ENCODE measurements at places on chromosomes 5 and 9.

DNA sequence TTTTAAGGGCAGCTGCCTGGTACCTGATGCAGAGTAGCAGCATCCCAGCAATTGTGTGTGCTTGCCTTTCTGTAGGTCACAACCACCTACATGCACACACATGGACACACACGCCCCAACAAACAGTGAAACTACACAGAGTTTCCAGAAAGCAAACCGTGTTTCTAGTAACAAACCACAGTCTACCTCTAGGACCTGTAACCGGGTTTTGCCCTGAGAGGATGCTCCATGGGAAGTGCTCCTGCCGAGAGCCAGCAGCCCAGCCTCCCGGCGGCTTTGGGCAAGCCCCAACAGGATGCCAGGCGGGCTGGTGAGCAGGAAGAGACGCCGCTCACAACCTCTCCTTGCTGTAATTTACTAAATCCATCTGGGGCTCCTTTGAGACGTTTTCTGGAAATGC lies 4.1 kb upstream of the TCF7 start:
- no peak for DNase-seq

GRCh38 chr5:110784901-110785300 lies 46.1 kb downstream of the SLC25A46 start:
- DNase-seq = no peak

DNA sequence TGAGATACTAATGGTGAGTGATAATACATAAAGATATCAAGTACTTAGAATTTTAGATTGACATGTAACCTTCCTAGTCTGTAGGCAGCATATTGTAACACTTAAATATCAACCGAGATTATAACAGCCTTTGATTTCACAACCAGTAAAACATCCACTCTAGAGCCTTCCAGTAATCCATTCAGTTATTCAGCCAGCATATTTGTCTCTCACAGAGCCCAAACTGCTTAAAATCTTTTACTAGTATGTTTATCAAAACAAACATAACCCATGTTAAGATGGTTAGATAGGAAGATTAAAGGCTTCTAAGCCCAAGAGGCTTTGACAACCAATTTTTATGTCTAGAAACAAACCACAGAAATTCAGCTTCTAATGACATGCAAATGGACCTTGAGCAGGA lies 177.9 kb upstream of the FST start:
- no peak for DNase-seq

DNA sequence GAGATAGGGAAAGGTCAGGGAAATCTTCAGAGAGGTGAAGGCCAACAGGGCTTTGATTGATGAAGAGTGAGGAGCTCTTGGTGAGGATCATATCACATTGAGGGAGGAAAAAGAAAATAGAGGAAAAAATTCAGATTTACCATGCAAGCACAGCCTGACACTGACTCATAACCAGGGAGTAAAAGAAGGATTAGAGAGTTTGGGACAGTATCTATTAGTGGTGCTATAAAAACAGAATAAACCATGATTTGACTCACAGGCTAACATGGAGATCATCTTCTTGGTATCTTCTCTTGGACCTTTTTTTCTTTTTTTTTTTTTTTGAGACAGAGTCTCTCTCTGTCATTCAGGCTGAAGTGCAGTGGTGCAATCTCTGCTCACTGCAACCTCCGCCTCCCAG lies 44.4 kb downstream of the MUSK start:
- DNase-seq = no peak

- no peak for DNase-seq
Observed at GRCh38 chr9:22141908-22142307, 132.8 kb upstream of the CDKN2B start.

DNA sequence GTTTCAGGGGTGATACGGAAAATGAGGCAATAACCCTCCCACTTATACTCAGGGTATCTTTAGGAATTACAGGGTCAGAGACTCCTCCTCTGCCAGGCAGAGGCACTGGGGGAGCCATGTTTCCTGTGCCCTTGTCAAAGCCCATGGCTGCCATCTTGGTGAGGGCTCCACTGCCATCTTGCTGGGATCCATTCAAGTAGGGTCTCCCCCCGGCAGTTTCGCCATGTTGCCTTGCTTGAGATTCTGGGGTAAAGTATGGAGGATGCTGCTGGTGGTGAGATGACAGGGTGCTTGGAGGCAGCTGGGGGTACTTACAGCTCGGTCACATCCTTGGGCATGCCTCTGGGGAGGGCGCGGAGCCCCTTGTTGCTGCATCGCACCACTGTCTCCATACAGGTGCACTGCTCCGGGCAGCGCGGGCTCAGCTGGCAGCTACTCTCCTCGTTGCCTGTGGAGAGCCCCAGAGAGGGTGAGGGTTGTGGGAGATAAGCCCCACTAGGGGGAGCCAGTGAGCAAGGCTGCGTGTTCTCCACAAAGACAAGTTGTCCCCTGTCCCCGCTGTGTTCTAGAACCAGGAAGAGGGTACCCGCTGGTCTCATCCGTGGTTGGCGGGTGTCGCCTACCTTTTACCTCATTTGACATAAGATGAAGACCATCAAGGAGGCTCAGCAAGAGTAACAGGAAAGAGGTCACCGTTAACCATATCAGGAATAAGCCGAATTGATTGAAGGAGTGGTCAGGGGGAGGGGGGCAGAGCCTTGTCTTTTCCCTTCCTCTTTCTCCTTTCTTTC lies 169.0 kb upstream of the PANK3 start:
- peak; percentile 30 for DNase-seq

Data from GM18507 (cell line).